CMK (cell line): ENCODE measurements at places on chromosomes 4 and X.

DNA sequence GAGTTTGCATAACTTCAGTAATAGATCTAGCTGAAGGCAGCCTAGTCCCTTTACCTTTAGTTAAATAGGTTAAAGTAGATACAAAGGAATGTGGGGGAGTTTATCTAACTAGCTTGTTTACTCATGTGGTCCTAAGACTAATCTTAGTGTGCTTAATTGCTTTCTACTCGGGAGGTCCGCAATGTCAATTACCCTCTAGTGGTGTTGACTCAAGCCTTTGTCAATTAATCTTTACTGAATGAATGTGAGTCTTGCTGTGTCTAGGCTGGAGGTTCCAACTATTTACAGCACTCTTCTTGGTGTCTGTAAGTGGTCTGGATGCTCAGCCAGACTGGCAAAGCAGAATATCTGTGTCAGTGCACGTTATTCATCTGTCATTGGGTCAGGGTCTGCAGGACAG lies 17.9 kb upstream of the YTHDC1 start:
- DNase-seq = no peak

DNA sequence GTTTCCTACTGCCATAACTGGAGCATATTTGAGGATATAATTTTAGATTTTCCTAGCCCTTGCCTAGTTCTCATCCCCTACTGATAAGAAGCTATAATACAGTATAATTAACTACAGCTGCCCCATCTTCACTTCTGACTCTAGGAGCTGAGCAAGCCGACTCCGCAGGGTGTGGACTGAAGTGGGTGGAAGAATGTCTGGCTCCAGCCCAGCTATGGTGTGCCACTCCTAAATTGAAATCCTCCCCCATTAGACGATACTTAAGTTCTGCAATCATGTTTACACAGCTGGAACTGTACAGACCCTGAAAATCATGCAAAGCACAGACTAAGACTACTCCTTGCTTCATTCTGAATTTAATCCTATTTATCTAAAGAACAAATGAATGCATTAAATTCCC lies 93.1 kb downstream of the PCDH19 start:
- no peak for DNase-seq

DNA sequence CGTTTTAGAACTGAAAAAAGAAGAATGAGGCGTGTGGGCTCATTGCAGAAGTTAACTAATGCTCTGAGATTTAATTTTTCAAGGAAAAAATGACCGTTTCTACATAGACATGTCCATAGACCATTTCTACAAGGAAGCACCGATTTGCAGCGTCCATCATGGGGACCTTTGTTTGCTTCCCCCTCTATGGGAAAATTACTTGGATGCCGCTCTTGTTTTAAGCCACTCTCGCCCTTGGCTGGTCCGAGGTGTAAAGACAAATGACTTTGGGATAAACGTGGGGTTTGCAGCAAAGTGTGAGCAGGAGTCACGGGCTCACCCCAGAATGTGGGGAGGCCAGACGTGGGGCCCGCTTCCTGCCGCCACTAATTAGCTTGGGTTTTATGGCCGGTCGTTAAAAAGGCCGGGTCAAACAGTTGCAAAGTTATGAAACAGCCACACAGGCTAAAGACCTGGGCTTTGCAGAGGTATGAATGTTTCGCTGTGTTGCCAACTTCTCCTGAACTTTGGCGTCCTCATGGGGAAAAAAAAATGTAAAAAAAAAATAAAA lies 235.9 kb downstream of the SHOX start:
- DNase-seq = no peak

DNA sequence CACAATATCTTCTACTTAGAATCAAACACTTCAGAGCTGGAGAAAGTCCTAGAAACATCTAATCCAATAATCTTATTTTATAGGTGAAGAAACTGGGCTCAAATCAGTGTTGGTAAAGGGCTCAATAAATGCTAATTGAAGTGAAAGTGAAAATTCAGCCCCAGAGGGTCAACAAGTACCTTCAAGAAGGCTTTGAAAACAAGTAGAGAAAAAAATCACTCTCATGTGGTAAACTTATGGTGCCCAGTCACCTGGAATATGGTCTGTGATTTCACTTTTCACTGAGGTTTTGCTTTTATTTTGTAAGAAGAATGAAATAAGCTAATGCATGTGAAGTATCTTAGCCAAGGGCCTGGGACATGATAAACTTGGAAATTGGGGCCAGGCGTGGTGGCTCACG lies 29.1 kb upstream of the EIF4E start:
- no peak for DNase-seq

- DNase-seq = no peak
Measured at GRCh38 chr4:165992283-165992682, 119.2 kb downstream of the TLL1 start.

GRCh38 chrX:125205918-125206665 lies 113.6 kb upstream of the TEX13C start:
- DNase-seq = no peak

- no peak for DNase-seq
Measured at GRCh38 chr4:74754218-74754617, 40.1 kb downstream of the BTC start.

- no peak for DNase-seq
Measured at GRCh38 chr4:78310007-78310739, 241.4 kb upstream of the ANXA3 start.

DNA sequence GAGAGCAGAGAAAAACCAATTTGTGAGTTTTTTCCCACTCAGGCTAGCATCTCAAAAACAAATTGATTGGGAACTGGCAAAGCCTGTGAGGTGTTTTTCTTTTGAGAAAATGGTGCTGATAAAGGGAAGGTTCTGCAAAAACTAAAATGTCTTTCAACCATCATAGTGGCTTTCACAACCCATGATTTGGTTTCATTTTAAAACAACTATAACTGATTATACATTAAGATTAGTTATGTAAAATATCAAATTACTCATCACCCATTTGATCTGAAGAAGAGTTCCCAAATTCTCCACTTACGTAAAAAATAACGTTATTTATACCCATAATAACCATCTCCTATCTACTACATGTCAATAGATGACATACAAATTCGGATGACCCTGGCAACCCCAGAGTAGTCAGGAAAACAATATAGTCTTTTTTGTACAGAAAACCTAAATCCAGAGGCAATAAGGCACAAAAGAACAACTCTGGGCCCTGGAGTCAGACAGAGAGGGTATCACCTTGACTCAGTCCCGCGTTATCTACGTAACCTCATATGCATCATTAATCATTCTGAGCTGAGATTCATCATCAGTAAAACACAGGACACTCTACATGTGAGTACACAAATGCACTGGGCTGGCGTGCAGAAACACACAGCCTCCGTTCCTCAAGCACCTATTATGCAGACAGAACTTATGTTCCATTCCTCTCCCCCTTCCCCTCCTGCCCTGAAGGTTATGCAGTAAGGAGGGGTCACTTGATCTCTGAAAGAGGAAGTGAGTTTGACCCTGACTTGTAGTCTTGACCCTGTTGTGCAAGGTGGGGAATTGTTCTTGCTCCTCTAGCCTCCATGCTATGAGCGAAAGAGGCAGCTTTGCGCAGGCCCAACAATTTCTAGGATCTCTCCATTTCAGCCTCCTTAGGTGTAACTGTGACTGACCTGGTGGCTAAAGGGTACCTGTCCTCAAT lies 82.2 kb downstream of the SLC9A7 start:
- no peak for DNase-seq

- DNase-seq = no peak
Measured at GRCh38 chr4:17812125-17812524, 1.3 kb downstream of the NCAPG start.

- DNase-seq = no peak
Measured at GRCh38 chrX:134774190-134775048, 116.1 kb upstream of the PLAC1 start.

- DNase-seq = no peak
Measured at GRCh38 chrX:68822641-68823410, 6.0 kb upstream of the EFNB1 start.

DNA sequence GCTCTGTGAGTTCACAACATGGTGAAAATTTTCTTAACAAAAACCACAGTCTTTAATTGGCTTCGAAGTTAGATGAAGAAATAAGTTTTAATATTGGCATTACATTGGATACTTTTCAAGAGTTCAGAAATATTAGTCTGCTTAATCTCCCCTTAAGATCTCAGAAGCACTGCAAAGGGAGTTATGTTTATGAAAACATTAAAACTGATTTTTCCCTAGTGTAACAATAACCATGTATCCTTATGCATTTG lies 1.5 kb downstream of the SETD7 start:
- DNase-seq = no peak

DNA sequence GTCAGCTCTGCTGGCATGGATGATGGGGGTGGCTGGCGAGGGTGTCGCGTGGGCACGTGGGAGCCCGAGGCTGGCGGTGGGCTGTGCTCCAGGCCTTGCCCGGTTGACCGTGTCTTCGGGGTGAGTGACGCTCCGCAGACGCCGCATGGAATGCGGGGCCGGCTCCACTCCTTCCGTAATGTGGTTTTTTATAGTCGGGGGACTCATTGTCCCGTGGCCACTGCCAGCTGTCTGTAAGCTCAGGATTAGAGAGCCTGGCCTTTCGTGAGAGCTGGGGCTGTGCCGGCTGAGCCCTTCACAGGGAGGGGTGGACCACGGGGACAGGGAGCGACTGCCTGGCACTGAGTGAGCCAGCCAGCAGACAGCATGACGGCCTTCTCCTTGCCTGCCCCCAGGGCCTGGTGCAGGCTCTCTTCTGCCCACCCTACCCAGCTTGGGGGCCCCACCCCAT lies 20.4 kb downstream of the DOK7 start:
- no peak for DNase-seq

GRCh38 chr4:24765376-24765988 lies 29.9 kb upstream of the SOD3 start:
- DNase-seq = no peak

- peak; percentile 98 for DNase-seq
Measured at GRCh38 chr4:1590244-1590643, 93.9 kb downstream of the FAM53A start.

DNA sequence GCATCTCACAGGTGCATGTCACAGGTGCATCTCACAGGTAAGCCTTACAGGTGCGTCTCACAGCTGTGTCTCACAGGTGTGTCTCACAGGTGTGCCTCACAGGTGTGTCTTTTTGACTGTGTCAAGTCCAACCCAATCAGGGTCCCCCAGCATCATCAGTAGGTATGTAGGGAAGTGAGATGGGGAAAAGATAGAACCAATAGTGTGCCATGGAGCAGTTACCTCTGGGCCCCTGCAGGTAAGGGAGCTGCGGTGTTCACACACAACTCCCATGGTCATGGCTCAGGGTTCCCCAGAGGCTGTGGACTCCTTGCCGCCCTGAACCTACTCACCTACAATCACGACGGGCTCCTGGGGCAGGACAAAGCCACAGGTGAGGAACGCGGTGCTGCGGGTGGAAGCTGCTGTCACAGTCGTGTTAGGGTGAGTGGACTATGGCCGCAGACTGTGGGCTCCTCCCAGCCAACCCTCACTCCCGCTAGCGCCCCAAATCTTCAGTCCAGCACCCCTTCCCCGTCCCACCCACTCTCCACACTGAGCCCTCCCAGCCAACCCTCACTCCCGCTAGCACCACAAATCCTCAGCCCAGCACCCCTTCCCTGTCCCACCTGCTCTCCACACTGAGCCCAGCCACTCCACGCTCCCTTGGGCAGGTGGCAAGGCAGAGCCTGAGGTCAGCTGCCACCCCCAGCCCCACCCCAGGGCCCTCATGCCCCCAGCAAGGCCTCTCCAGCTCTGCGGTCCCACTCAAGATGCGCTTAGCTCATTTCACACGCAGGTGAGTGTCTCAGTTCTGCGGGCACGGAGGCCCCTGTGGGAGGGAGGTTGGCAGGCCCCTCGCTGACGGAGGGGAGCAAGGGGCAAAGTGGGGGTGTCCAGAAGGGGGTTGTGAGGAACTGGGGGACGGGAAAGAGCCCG lies 2.1 kb upstream of the PDE6B start:
- DNase-seq = no peak

- no peak for DNase-seq
Measured at GRCh38 chrX:150594584-150594983, 26.2 kb downstream of the MTM1 start.

GRCh38 chr4:168421055-168421454 lies 59.2 kb downstream of the DDX60L start:
- DNase-seq = no peak

DNA sequence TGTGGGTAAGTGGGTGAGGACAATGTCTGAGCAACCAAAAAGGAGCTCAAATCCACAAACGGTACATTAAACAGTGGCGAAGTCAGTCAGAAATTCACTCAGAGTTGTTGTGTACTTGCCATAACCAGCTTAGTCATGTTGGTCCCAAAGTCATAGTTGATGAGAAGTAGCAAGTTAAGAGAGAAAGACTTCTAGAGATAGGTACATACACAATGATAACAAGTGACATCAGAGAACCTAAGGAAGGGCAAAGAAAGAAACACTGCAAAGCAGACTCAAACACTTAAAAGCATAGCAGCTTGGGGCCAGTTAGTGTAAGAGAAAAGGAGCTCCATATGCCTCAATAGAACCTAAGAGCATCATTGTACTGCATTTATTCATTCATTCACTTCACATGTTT lies 30.2 kb downstream of the DYNLT3 start:
- no peak for DNase-seq

- DNase-seq = no peak
Measured at GRCh38 chr4:182048871-182049270, 194.3 kb upstream of the TENM3 start.

DNA sequence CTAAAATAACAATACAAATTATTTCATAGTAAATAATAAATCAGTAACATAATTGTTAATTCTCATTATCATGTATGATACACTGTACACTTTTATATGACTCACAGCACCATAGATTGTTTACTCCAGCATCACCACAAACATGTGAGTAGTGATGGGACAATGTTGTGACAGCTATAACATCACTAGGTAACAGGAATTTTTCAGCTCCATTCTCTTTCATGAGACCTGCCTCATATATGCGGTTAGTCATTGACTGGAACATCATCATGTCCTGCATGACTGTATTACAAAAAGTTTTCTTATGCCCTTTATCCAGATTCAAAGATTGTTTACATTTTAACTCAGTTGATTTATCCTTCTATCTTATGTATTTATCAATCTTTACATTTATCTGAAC lies 1530.0 kb downstream of the PCDH18 start:
- no peak for DNase-seq

DNA sequence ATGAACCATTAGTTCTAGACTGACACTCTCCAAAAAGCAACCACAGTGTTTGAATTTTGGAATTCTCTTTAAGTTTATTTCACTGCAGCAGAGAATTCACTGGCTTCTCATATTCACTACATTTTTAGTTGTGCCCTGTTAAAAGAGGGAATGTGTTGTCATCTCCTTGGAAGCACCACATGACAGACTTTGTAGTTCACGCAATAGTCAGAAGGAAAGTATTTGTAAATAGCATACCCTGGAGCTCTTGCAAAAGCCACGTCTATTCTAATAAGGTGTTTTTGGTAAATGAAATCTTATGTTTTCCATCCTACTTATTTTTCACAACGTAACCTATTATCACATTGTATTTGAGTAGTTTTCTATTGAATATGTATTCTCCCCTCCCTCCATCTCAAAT lies 25.8 kb downstream of the DOCK11 start:
- no peak for DNase-seq

DNA sequence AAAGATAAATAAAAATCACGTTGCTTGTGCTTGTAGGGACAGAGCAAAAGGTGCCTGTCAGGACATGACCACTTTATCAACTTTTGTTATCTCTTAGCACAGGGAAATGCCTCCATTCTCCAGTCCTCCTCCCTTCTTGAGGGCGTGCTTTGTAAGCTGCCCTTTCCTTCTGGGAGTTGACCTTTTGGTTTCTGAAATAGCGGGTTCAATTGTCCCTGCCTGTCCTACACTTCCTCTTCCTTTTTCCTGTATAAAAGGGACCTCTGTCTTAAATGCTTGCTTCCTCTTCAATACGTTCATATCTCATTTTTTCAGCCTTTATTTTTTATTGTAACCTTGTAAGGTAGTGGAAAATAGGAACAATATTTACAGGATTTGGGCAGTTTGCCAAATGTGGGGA lies 153.5 kb downstream of the SH3BGRL start:
- no peak for DNase-seq
